ENCODE measurements at places on chromosomes 4 and X.
A peak's percentile ranks its signal among the peaks of the same experiment; 100 is the strongest.

- no peak for ATAC-seq
These were observed 61.4 kb upstream of the MAP3K15 start for GRCh38 chrX:19576742-19577141.

- peak; percentile 83 for ATAC-seq
These were observed 558.9 kb downstream of the SPOCK3 start for GRCh38 chr4:166675411-166675810.

DNA sequence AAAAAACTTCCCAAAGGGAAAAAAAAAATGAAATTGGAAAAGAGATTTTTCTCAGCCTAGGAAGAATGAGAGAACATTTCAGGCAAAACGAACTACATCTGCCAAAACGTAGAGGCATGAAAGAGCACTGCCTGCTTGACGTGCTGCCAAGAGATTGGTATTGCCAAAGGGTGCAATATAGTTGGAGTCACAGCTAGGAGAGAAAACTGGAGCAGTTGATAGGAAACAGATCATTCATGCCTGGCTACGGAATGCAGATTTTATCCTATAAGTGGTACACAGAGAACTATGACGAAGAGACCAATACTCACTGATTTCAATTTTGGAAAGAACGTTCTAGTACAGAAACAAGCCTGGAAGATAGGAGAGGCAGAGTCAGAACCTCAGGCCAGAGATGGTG, 68.4 kb upstream of the IQCM start:
- no peak for ATAC-seq

GRCh38 chr4:8331575-8331955, 62.0 kb downstream of the HTRA3 start:
- ATAC-seq: no peak

GRCh38 chr4:183447646-183448045, 3.2 kb downstream of the CDKN2AIP start:
- ATAC-seq: no peak

DNA sequence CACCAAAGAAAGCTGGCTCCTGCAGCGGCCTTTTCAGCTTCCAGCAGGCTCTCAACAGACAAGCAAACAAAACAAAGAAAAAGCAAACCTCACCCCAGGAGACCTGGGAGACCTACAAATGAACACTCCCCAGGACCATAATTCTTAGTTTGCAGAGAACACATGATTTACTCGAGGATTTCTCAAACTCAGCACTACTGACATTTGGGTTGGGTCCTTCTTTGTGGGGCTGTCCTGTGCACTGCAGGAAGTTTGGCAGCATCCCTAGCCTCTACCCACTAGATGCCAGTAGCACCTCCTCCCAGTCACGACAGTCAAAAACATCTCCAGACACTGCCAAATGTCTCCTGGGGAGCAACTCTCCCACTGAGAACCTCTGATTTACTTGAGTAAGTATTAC, 21.9 kb downstream of the APOO start:
- no peak for ATAC-seq

DNA sequence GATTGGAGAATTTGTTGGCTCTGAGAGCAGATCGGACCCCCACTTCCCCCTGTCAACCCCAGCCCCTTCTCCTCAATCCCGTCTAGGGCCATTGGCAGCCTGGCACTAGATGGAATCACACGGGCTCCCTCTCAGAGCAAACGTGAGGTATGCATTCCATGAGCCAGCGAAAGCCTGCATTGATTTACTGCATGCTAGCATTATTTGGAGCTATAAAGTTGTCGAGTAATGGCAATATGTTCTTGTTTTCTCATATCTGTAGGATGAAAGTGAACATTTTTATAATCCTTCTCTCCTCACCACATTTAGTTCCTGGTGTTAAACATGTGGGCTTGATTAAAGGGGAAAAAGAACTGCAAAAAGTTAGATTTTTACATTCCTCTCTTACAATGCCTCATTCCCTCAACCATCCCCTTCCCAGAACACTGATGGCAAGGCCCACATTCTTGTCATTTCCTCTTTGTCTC, 159.2 kb downstream of the SPRY1 start:
- peak; percentile 67 for ATAC-seq

GRCh38 chr4:94504545-94504944, 52.8 kb downstream of the PDLIM5 start:
- ATAC-seq: no peak

DNA sequence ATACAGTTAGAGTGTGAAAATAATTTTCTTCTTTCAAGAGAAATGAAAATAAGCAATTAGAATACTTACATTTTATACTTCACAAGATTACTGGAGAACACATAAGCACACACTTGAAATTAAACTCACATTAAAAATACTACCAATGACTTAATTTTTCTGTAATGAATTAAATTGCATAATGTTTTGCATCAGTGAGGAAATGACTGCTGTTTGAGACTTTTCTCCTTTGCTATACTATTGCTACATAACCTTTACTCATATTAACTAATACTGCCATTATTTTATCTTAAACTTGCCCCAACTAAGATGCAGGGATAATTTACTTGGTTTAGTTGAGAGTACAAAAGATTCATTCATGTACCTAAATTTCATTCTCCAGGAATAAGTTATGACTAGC, 590.9 kb downstream of the ARAP2 start:
- ATAC-seq: no peak

GRCh38 chrX:44946771-44947170, 73.8 kb downstream of the KDM6A start:
- ATAC-seq: no peak

GRCh38 chrX:26347171-26347570, 131.2 kb downstream of the MAGEB5 start:
- no peak for ATAC-seq

- no peak for ATAC-seq
These were observed 307.6 kb upstream of the NOCT start for GRCh38 chr4:138707746-138708677.
